ENCODE measurements at places on chromosomes 4 and X.

GRCh38 chr4:156931267-156931666 lies 40.3 kb downstream of the PDGFC start:
- no peak for DNase-seq

DNA sequence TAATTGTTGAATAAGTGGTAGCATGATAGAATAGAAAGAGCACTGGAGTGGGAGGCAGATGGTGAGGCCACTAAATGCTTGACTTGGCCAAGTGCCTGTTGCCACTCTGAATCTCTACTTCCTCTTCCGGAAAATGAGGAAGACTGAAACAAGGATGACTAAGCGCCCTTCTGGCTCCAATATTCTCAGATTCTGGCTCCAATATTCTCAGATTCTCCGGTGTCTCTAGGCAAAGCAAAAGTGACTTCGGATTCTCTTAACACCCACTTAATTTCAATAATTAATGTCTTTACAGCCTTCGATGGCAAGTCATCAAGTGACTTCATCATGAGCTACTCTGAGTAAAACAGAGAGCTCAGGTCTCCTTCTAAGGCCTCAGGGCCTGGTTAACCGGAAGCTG lies 402.2 kb upstream of the FGF13 start:
- DNase-seq, result no peak

DNA sequence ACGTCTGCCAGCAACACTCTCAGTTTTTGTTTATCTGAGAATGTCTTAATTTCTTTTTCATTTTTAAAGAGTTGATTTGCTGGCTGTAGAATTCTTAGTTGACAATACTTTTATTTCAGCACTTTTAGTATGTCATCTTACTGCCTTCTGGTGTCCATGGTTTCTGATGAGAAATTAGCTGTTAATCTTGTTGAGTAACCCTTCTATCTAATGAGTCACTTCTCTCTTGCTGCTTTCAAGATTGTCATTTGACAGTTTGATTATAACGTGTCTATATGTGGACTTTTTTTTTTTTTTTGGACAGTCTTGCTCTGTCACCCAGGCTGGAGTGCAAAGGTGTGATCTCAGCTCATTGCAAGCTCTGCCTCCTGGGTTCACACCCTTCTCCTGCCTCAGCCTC lies 24.0 kb upstream of the TMEM255A start:
- DNase-seq, result no peak

GRCh38 chr4:10762561-10762960 lies 78.0 kb upstream of the CLNK start:
- no peak for DNase-seq

GRCh38 chr4:1236103-1236641 lies 12.8 kb downstream of the CTBP1 start:
- DNase-seq, result no peak

GRCh38 chr4:156971676-156972378 lies at the start of gene PDGFC:
PDGFC (minus strand) TSS chr4:156971799; CDS start chr4:156970903, 896 bp downstream.
- no peak for DNase-seq

DNA sequence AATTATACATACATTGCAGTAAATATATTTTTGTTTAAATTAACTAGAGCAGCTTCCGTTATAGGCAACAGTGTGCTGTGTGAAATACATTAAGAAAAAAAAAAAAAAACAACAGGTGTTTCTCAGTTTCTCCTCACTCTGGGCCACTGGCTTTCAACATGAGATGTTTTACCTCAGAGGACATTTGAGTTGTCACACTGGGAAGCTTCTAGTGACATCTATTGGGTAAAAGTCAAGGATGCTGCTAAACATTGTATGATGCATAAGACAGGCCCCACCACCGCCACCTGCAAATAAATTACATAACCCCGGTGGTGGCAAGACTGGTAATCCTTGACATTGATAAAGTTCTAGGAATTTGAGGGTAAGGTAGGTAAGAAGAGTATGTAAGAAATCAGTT lies 1512.2 kb downstream of the C4orf33 start:
- DNase-seq, result no peak

GRCh38 chr4:112882286-112882685 lies 167.2 kb upstream of the ANK2 start:
- no peak for DNase-seq

- peak; percentile 18 for DNase-seq
These were observed 20.6 kb downstream of the ZDHHC9 start for GRCh38 chrX:129823115-129823514.

GRCh38 chr4:81504112-81505003 lies 32.7 kb upstream of the RASGEF1B start:
- DNase-seq, result no peak

DNA sequence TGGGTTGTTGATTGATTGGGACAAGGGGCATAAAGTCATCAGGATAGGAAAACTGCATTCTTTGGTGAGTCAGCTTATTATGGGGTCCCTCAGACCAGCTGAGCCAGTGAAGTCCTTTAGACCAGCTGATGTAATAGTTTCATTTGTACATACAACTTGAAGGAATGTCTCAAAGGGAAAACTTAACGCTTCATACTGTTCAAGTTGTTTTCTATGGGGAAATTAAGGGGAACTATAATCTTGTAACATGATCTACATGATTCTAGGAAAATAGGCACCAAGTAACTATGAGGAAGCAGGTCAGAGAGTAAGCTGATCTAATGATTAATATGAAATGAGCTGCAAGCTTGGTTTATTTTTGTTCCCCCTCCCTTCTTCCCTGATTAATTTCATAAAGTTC lies 175.1 kb upstream of the GRID2 start:
- DNase-seq, result no peak

GRCh38 chrX:104568304-104568915 lies 2.4 kb downstream of the IL1RAPL2 start:
- DNase-seq, result no peak

DNA sequence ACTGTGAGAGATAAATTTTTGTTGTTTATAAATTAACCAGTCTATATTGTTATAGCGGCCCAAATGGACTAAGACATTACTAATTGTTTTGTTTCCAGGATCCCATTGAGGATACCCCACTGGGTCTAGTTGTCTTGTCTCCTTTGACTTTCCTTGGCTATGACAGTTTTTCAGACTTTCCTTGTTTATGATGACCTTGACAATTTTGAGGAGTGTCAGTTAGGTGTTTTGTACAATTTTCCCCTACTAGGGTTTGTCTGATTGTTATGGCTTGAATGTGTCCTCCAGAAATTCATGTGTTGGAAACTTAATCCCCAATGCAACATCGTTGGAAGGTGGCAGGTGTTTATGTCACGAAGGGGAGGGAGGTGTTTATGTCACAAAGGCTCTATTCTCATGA lies 89.6 kb upstream of the PITX2 start:
- no peak for DNase-seq

GRCh38 chr4:41177016-41177415 lies 37.3 kb downstream of the APBB2 start:
- DNase-seq, result no peak

- DNase-seq, result no peak
These were observed 157.1 kb downstream of the VEGFC start for GRCh38 chr4:176635372-176636261.

DNA sequence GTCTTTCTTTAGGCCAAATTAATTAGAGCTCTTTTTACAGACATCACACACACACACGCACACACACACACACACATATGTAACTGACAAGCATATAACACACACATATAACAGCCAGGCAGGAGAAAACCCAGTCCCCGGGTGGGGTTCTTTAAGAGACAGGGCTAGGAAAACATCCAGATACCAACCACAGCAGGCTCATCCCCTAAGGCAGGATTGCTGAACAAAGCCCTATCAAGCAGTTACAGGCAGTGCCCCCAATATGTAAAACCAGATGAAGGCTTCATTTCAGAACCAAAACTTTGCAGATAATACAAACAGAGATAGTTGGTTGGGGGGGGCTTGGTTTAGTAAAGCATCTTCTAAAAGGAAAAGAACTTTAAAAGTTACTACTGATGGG lies 18.0 kb upstream of the FAM47E start:
- DNase-seq, result no peak

- no peak for DNase-seq
These were observed 3.7 kb downstream of the PNMA6E start for GRCh38 chrX:153397256-153397960.

- no peak for DNase-seq
These were observed 54.7 kb downstream of the GLUD2 start for GRCh38 chrX:121102101-121102500.

- no peak for DNase-seq
These were observed 97.6 kb upstream of the NKX1-1 start for GRCh38 chr4:1503583-1504471.

GRCh38 chr4:33085709-33086108 lies 2365.5 kb downstream of the PCDH7 start:
- DNase-seq, result no peak

DNA sequence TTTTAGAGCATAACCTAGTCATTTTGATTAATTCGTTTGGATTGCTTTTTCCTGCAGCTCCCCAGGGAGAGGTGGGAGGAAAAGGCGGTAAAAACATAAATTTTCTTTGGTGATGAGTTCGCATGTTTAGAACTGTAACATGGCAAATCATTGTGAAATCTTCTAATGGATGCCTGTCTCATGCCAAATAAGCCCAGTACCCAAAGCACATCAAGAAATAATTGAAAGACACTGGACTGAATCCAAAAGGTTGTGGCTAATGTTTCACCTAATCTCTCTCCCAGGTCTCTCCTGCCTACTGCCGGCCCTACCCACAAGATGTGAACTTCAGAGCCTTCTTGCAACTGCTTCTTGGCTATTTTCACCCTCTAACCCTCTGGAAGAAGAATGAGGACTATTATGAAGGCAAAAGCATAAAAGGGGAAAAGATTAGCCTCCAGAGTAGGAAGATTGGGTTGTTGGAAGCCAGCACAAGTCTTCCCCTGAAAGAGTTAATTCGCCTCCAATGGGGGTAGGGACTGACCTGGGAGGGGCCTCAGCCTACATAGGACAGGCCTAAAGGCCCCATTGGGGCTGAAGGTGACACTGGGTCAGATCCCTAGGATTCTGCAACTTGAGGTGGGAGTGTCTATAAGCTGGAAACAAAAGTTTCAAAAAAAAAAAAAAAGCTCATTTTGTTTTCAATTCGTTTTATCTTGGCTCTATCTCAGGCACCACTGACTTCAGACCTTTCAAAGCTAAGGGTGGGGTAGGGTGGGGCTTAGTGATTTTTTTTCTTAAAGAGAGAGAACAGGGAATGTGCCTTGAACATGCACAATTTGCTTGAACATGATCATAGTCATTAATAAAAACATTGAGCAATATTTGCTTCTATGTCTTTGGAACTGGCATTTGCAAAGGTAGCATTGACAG lies 278.6 kb upstream of the KLF3 start:
- no peak for DNase-seq

- DNase-seq, result no peak
These were observed 78.8 kb upstream of the TMEM150C start for GRCh38 chr4:82640540-82640939.

GRCh38 chr4:159367781-159368080 lies 264.9 kb downstream of the RAPGEF2 start:
- no peak for DNase-seq

DNA sequence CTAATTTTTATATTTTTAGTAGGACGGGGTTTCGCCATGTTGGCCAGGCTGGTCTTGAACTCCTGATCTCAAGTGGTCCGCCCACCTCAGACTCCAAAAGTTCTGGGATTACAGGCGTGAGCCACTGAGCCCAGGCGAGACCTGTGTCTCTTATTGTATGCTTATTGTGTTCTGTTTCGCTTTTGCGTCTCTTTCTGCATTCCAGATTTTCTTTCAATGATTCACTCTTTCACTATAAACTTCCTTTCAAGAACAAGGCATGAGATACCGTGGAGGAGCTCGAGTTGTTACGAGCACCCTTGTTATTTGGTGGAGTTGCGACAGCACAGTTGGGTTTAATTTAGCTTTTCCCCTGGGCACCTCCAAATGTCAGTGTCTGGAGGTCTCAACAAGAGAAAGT lies 366.7 kb upstream of the FAT1 start:
- DNase-seq, result no peak

- no peak for DNase-seq
These were observed 700 bp downstream of the SLC26A1 start for GRCh38 chr4:992297-993110.

- DNase-seq, result no peak
These were observed 57.3 kb upstream of the STIM2 start for GRCh38 chr4:26803211-26803861.

DNA sequence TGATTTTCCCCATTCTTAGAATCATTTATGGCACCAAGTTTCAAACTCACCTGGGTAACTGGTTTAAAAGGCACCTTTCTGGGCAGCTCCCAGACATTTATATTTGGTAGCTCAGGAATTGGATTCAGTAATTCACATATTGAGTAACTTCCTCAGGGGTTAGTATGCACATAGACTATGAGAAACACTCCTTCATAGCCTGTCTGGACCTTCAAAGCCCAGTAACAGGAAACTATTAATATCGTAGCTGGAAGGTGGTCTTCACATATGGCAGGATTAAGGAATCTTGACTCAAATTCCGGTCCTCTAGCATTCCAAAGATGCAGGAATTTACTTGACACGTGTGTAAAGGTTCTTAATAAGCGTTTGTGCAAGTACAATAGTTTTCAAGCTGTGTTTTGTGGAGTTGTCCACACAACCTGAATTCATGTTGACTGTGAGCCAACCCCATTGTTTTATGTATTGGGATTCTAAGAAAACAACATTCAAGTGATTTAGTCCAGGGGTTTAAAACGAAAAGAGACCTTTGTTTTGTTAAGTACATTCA lies 78.4 kb downstream of the PLS3 start:
- DNase-seq, result no peak

DNA sequence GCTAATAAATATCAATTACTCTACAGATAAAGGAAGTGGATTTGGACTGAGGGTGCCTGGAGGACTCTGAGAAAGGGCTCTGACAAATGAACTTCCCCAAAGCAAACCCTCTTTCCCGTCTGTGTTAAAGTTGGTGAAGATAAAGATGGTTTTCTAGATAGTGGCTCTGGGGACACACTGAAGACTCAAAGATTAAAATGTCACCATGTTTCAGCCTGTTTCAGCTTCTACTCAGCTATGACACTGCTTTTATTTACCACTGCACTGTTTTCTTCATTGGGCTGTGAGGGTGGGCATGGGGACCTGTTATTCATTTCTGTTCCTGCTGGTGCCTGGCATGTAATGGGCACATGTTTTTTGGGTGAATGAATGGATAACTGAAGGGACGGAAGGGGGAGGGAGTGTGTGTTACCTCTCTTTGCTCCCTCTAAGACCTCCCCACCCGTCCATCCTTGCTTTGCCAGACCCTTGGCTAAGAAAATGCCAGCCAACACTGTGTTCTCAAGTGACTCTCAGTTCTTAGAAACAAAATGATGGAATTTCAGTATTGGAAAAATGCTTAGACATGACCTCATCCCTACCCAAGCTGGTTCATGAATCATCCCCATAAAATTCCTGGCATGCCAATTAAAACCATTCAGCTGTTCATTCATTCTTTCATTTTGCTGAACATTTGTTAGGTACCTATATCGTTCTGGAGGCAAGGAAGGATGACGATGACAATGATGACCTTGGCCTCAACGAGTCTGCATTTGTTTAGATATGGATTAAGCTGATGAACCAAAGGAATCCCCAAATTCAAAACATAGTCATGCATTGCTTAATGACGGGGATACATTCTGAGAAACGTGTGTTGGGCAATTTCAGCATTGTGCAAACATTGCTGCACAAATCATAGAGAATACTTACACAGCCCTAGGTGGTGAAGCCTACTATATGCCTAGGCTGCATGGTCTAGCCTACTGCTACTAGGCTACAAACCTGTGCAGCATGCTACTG lies 13.4 kb upstream of the STK32B start:
- no peak for DNase-seq
